Sigmoid colon (tissue), 7 donors: ENCODE measurements at places on chromosomes 5 and 9.

DNA sequence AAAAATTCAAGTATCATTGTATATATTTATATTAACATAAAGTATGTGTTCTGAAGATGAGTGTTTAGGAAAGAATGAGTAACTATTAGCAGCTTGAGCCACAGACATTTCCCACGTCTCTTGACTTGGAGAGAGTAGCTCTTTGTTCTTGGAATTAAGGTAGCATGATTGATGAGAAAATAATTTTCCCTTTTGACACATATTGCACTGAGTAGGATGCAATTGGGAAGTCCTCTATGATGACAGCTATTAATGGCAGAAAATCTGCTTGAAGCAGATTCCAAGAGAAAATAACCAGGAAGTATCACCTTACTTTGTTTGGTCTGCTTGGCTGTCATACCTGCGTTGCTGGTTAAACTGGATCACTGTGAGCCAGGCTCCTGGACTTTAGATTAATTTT is 204.8 kb downstream of the TLE4 start:
- no peak for DNase-seq

- DNase-seq, result no peak
These were observed 1429.3 kb downstream of the EFNA5 start for GRCh38 chr5:106241409-106241808.

GRCh38 chr5:77972469-77973252 is 196.5 kb upstream of the TBCA start:
- DNase-seq, result no peak

DNA sequence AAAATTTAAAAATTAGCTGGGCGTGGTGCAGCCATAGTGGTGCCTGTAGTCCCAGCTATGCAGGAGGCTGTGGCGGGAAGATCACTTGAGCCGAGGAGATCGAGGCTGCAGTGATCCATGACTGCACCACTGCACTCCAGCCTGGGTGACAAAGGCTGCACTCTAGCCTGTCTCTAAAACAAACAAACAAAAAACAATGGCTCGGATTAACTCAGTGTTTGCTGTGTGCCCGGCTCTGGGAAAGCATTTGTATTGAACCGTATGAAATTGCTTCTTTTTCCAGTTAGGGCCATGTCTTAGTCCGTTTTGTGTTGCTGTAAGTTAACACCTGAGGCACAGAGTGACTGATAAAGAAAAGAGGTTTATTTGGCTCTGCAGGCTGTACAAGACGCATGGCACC is 62.6 kb downstream of the CFAP77 start:
- DNase-seq, result no peak

DNA sequence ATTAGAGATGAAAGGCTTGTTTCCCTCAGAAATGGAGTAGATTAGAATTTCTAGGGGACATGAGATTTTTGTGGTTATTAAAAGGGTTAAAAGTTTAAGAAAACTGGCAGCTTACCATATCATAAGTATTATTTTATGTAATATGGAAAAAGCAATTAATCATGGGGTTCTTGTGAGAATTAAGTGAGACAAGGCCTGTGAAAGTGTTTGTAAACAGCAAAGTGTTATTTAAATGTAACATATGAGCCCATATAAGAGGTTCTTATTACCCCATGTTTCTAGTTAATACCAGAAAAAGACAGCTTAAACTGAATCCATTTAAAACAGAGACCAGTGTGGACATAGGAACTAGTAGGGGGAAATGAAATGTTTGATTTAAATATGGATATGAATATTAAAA is 241.1 kb upstream of the PIK3R1 start:
- DNase-seq, result no peak

DNA sequence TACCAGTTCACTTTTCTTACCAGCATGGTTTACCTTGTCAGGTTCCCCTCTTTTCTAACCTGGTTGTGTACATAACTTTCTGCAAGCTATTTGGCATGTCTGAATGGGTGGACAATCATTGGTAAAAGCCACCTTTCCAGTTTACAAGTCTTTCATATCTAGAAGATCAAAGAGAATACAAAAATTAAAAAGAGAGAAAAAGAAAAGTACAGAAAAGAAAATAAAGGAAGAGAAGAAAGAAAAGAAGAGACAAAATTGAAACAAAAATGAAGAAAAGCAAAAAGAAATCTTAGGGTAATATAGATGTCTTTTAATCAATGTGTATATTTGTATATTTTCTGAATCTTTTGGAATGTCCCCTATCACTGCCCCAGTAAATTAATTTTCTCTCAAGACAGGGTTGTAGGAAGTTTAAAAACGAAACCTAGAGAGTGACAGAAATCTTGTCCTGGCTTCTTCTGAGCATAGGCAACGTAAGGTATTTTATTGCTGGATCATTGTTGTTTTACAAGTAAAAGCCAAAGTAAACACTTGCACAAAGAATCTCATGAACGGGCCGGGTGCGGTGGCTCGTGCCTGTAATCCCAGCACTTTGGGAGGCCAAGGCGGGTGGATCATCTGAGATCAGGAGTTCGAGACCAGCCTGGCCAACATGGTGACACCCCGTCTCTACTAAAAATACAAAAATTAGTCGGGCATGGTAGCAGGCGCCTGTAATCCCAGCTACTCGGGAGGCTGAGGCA is 98.7 kb upstream of the IFNE start:
- no peak for DNase-seq

DNA sequence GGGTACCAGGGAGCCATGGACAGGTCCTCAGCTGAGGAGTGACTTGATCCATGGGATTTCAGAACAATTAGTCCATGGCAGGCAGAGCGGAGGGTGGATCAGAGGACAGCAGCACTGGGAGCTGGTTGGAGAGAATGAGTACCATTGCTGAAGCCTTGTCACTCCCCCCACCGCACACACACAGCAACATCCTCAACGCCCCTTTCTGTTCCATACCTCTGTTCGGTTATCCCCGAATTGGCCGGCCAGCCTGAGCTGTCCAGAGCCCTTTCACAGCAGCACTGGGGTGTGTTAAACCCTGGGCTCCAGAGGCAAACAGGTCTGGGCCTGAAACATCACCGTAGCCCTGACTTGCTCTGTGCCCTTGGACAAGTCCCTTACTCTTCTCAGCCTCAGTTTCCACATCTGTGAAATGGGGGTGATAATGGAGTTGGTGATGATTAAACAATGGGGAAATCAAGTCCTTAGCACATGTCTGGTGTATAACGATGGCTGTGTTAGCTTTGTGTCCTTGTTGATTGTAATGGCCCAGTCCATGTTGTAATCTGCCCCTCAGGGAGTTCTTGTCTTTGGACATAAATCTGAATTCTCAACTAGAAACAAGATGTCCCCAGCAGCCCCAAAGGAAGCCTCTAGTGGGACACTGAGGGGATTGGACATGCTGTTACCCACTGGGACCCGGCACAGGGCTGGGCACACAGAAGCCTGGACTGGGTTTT is 16.9 kb downstream of the GSN start:
- peak; percentile 63 for DNase-seq

GRCh38 chr5:179142434-179143198 is 82.4 kb downstream of the ZNF354C start:
- no peak for DNase-seq

DNA sequence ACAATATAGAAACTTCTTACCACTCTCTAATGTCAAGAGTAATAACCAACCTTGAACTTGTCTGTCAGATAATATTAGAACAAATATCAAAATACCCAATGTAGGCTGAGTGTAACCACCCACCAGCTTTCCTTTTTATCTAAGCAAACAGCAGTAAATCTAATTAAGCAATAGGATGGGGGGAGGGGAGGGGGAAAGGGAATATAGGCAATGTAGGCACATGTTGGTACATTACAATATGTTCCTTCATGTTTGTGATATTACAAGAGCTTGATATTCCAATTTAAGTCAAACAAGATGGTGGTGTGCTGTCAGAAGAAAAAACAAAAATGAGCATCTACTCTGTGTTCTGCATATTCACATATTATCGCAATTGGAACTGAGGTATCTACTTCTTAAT is 158.2 kb downstream of the DENND1A start:
- no peak for DNase-seq

DNA sequence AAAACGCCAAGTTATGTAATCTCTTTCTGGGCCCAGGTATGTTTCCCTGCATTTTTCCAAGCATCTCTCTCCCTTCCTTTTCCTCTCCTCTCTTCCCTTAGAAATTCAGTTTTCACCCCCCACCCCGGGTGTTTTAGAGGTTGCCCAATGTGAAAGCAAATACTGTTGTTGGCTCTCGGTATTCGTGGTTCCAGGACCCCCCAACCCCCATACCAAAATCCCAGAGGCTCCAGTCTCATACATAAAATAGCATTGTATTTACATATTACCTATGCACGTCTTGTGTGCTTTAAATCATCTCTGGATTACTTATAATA is 48.8 kb downstream of the ACER2 start:
- no peak for DNase-seq

DNA sequence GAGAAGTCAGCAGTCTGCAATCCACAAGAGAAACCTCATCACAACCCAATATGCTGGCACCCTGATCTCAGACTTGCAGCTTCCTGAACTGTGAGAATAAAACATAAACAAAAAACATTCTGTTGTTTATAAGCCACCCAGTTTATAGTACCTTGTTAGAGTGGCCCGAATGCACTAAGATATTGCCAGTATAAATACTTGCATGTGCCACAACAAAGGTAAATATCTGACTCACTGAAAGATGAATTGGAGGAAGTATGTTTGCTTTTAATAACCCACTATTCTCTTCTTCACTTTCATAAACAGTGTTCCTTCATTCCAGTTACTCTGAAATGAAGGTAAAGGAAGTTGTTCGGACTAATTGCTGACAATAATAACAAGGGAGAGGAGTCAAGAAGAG is 1163.4 kb upstream of the CDH6 start:
- no peak for DNase-seq

DNA sequence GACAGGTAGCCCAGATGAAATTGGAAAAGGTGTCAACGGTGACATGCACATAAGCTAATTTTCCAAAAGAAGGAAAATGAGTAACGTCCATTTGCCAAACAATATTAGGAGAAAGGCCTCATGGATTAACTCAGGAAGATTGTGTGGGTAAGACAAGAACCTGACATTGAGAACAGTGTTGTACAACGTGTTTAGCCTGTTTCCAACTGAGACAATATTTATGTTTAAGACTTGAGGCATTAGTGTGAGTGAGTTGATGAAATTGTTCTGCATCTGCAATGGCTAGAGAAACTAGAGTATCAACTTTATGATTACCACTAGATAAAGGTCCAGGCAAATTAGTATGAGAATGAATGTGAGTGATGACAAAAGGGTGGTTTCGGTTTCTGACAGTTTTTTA is 191.3 kb upstream of the RAI14 start:
- DNase-seq, result no peak

DNA sequence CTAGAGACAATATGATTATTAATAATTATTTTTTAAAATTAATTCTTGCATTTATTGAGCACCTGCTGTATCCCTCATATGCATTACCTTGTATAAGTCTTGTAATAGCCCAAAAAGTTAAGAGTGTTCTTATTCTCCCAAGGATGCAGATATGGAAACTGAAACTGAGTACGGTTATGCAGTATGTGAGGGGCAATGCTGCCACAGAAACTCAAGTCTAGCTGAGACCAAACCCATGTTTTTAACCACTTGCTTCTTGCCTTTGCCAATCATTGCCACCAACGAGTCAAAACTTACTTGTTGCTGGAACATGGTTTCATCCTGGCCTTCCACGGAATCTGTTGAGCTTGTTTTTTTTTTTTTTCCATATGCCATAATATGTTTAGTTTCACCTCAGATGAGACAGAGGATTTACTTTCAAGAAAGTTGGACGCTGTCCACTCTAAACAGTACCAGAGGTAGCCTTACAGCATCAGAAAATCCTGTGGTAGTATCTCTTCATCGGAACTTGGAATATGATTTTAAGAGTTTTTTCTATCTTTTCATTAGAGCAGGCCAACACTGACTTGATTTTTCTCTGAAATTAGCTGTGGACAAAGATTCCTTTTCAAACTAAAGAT is 27.9 kb downstream of the DOCK8 start:
- no peak for DNase-seq

DNA sequence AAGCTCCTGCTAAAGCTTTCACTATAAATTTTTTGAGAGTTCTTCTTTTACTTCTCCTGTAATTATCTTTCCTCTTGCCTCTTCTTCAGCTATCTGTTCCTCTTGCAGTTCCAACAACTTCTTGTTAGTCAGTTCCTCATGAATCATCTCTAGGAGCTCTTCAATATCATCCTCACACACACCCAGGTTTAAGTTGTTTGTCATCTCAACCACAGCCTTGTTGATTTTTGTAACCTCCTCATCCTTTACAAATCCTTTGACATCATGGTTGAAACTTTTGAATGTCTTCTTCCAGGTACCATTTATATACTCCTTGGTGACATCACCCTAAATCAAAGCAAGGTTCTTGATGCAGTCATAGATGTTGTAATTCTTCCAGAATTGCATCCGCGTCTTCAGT is 106.3 kb upstream of the MAMDC2 start:
- no peak for DNase-seq

DNA sequence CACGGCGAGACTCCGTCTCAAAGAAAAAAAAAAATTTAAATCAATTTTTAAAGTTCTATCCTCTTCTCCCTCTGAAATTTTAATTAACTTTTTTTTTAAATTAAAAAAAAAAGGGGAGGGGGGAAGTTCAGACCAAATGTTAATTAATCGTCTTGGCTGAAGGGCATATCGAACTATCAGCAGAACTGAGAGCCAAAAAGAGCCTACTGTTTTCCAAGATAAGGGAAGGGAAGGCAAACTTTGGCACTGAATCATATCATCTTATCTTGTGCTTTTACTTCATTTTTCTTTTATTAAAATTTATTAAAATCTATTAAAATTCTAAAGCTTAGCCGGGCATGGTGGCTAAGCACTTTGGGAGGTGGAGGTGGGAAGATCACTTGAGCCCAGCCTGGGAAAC is 45.9 kb upstream of the MTMR12 start:
- no peak for DNase-seq

DNA sequence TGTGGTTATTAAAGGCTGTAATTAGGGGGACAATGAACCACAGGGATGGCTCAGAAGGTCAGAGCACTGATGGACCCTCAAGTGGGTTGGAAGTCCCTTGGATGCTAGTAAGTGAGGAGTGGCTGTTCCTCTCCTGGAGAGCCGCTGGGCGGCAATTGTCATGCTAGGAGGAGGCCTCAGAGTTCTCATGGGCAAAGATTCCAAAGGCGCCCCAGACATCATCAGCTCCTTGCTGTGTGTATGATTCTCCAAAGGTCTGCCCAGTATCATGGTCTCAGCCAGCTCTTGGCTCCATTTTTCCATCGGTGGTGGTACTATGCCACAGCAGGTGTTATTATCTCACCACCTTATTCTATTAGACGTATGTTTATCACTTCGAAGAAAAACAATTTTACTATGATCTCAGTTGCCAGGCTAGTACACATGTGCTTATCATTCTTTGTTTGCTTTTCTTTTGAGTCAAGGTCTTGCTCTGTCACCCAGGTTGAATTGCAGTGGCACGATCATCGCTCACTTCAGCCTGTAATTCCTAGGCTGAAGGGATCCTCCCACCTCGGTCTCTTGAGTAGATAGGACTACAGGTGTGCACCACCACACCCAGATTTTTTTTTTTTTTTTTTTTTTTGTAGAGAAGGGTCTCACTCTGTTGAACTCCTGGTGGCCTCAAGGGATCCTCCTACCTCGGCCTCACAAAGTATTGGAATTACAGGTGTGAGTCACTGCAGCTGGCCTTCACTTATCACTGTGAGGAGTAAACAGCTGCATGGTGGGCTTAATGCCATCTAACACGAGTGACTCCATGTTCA is 46.8 kb downstream of the EXOSC2 start:
- DNase-seq, result no peak

- no peak for DNase-seq
These were observed 50.2 kb upstream of the SLC30A5 start for GRCh38 chr5:69043655-69043996.
